Activated CD4-positive, alpha-beta memory T cell treated with anti-CD3 and anti-CD28 coated beads for 36 hours (primary cell): ENCODE measurements at places on chromosomes 6 and 20.

DNA sequence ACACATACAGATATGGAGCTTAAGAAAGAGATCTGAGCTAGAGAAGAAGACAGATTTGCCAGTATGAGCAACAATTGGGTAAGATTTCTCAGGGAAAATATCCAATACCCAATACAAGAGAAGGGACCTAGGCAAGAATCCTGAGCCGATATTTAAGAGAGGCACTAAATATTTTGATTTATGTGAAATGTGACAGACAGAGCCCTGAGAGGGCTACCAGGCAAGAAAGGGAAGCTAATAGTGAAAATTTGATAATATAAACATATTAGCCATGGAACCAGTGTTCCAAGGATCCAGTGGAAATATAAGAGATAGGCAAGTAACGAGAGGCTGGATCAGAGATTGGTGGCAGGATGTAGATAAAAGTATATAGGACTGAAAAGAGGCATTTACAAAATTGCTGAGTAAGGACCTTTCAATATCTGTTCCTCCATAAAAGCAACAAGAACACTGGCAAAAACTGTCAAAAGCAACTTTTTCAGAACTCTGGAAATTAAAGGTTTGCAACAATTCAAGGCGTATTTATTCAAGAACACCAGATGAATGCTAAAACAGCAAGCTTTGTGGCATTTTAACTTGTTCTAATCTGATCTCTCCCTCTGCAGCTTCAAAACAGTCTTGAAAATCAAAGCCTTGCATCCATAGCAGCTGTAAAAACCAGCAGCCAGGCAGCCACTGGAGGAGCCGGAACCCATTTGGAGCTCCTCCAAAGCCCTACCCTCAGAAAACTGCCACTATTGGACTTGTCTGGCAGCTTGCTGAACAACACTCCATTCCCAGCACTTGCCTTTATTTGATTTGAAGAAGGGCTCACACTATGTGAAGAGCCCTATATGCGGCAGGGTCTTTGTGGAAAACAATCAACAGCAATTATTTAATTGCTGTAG, 58.8 kb downstream of the REV3L start:
- DNase-seq = no peak

DNA sequence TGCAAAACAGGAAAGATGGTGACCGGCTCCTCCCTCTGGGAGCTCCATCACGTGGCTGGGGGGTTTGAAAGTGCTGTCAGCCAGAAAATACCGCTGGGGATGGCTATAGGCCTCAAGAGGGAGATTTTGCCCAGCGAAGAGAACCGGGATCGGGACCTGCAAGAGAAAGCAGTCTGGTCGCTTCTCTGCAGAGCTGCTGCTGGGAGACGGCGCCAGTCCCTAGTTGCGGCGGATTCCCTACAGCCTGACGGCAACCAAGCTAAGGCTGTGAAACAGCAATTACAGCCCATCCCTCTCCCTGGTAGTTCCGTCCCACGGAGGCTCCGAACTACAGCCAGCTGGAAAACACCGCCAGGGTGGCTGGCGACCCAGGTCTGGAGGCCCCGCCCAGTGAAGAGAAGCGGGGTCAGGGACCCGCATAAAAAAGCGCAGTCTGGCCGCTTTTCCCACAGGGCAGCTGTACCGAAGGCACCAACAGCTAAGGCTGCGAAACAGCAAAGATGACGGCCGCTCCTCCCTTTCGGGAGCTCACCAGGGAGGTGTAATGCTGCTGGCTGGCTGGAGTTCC, 238.1 kb upstream of the IRAK1BP1 start:
- no peak for DNase-seq

- DNase-seq = no peak
These were observed 150.8 kb upstream of the STXBP5 start for GRCh38 chr6:147053311-147053921.

DNA sequence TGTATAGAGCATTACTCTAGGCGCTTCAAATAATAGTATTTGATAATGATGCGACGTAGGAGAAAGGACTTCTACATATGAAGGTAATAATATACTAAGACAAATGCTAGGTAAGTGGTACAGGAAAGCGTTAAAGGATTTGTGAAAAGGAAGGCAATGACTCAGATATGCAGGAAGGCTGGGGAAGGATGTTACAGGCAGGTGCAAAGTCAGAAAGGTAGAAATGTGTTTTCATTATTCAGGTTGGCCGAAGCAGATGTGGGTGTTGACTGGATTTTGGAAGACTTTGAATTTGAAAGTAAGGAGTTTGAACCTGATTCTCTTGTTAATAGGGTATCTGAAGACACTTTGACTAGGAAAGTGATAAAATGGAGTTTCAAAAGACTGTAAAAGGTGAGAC, 51.0 kb downstream of the STK4 start:
- DNase-seq = no peak

DNA sequence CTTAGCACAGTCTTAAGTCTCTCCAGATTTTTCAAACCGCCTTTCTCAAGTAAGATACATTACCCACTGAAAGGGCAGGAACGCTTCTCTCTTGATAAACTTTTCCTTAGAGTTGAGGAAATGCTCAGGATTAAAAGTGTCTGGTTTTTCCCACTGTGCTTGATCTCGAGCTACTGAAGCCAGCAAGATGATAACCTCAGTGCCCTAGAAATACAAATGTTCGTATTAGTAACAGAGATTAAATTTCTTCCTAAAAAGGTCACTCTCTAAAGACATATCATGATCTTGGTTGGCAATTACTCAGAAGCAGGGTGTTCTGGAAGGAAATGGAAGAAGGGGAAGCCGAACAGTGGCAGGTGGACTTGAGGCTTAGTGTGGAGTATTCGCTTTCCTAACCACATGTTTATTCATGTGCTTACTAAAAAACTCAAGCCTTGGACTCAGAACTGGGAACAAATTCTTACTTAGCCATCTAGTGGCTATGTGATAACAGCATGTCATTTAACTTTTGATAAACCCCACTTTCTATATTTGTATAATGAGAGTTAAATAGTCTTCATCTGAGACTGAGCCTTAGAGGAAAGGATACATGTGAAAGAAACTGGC, 20.1 kb downstream of the C6orf141 start:
- DNase-seq = no peak

DNA sequence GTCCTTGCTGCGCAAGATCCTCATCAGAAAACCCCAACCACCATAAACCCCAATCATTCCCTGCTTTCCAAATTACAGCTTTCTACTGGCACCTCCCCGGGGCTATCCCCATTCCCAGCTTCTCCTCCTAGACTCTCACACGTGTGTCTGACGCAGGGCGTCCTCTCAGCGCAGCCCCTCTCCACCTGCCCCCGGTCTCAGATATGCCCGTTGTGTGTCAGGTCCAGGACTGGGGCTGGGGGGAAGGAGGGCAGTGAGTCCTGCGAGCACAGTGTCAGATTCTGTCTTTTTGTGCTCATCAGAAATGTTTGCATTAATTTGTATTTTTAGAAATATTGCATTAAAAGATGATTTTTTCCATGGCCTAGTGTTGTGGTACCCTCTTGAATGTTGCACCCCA, 48.6 kb downstream of the LRFN2 start:
- DNase-seq = no peak

- DNase-seq = no peak
These were observed 3.3 kb downstream of the VSX1 start for GRCh38 chr20:25078662-25079061.
